ENCODE measurements at places on chromosomes 11 and 22. TPM values are rescaled to one million over a fixed set of nuclear protein-coding genes. Genes with fewer than 3 reads are reported as not detected.

GRCh38 chr11:95058621-95059020 is 8.1 kb upstream of the SRSF8 start:
- DNase-seq = no peak

The SLC22A12 gene
- total RNA-seq = not detected

DNA sequence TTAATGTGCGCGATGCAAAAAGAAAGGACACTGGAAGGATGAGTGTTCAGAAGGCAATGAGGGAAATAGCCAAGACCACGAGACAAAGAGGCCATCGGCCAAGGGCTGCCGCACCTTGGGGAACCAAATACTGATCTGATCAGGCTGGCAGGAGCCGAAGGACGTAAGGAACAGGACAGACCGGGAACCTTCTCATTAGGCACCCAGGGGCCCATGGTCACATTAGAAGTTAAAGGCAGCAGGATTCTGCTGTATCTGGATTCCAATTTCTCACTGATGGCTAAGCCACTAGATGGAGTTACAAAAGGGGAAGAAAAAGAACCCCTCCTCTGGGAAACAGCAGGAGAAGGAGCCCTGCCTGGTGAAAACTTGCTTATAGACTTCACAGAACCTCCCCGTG is 28.8 kb upstream of the CPT1A start:
- peak; percentile 53 for DNase-seq

- DNase-seq = no peak
Observed at GRCh38 chr11:116173941-116174911, 598.6 kb downstream of the BUD13 start.

The DCHS1 gene
- total RNA-seq = 12.0 TPM

DNA sequence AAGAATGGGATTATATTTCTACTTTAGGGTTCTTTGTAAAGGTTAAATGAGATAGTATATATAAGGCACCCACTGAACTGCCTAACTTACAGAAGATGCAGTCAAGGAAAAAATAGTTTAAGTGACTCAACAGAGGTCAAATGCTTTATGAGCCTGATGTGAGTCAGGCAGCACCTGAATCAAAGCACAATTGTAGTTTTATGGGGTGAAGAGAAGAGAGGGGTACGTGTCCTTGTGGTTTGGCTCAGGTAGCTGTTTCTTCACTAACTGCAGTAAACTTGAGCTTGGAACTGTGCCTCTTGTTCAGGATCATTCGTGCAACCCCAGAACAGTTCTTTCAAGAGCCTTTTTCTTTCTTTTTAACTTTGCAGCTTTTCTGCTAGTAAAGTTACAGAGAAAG is 125.2 kb upstream of the SPON1 start:
- DNase-seq = no peak

The PLEKHB1 gene
- total RNA-seq = not detected
